ENCODE measurements at places on chromosomes 13 and 19.

DNA sequence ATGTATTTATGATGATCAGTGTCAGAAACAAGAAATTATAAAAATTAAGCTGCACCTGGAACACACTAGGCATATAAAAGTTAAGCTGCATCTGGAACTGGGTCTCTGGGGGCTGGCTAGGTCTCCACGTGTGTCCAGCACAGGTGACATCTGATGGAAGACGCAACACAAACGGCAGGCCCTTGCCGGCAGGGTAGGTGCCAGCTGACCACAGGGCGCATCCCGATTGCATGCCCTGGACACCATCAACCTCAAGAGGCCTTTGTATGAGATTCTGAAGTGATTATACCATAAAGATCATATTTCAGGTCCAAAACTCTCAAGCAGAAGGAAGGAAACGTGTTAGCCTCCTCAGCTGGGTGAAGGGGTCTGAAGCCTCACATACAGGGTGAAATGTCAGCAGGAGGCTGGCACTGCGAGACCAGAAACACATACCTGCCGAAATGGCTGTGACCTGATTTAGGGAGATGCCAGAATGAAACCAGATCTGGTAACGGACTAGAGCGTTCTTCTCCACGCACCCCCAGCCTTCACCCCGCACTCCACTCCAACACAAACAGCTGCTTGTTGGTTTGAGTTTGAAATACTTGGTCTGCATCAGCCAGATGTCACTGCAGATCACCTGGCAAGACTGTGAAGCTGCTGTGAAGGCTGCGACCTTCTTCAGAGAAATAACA is 37.3 kb downstream of the COL4A1 start:
- no peak for DNase-seq

GRCh38 chr19:51272183-51272810 is 21.4 kb downstream of the SIGLECL1 start:
- DNase-seq = no peak

DNA sequence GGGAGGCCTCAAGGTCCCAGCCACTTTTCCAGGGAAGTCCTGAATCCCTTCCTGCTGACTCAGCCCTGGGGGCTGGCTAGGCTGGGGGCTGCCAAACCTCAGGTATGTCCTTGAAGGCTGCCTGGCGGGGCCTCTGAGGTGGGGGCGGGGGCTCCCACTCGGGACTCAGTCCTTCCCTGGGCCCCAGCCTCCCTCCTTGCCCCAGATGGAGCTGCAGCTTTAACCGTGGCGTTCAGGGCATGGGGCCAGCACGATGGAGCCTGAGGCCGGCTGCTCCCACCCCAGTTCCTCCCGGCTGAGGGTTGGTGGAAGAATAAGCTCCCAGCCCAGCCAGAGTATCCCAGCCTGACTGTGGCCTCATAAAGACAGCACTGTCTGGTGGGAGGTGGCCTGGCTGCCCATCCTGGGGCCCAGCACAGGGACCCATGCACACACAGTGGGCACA is 12.4 kb downstream of the CILP2 start:
- no peak for DNase-seq

DNA sequence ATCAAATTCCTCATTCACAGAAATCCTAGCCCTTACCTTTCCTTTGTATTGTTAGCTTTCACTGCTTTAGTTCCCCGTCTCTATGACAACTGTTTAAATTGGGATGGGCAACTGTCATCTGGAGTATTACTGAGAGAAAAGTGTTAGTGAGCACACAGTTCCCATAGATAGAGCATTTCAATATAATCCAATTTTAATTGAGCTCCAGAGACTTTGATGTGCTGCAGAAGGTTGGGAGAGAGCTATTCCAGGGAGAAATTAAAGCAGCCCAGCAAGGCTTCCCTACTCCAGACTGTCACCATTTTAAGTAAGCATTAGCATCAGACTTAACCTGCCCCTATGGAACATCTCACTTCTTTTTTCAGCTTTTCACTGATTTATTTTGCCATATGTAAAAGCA is 55.0 kb upstream of the MAB21L1 start:
- DNase-seq = no peak

GRCh38 chr19:6421075-6422014 is 3.3 kb downstream of the KHSRP start:
- no peak for DNase-seq

DNA sequence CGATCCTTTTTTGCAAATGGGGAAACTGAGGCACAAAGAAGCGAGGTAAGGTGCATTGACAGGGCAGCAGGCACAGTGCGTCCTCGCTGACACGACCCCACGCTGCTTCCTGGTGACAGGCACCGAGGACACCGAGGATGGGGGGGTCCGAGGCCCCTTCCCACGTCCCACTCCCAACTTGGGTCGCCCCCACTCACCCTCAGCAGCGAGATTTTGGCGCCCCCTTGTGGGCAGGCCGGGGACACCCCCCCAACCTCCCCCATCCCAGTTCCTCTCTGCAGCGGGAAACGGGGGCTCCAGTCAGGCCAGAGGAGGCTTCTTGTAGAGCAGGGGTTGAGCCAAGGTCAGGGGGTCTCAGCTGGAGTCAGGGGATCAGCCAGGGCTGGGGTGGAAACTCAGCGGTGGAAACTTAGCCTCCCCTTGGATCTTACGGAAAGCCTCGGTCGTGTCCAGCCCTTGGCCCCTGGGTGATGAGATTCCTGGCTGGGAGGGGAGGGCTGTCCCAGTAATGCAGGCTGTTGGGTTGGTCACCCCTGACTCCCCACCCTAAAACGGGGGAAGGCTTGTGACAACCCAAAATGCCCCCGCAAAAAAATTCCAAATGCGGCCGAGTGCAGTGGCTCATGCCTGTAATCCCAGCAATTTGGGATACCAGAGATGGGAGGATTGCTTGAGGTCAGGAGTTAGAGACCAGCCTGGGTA is 8.2 kb downstream of the SMIM24 start:
- no peak for DNase-seq

Measured in A549 (cell line).